Fibroblast of the aortic adventitia (primary cell): ENCODE measurements at places on chromosomes 6 and 20. TPM values are rescaled to one million over a fixed set of nuclear protein-coding genes. Genes with fewer than 3 reads are reported as not detected.

The LYRM2 gene
- total RNA-seq: 19.6 and 35.5 TPM in 2 replicates

The TCF21 gene
- total RNA-seq: 2.9 and 5.0 TPM in 2 replicates

The GPLD1 gene
- total RNA-seq: 0.27 and 0.41 TPM in 2 replicates

The C4B gene
- 4.1 and 19.4 TPM in 2 replicates for total RNA-seq

The HUS1B gene
- total RNA-seq: 0.45 and 0.65 TPM in 2 replicates

The CRIP3 gene
- total RNA-seq: not detected in 2 replicates
